ENCODE measurements at places on chromosomes 5 and 9.

- DNase-seq, result no peak
Observed at GRCh38 chr5:2591777-2592453, 159.6 kb downstream of the IRX2 start.

GRCh38 chr9:7844242-7844641, 44.7 kb upstream of the DMAC1 start:
- no peak for DNase-seq

GRCh38 chr9:137761032-137761431, 116.5 kb upstream of the CACNA1B start:
- peak; percentile 28 for DNase-seq

GRCh38 chr9:120307599-120307998, 272.4 kb downstream of the CDK5RAP2 start:
- DNase-seq, result no peak

DNA sequence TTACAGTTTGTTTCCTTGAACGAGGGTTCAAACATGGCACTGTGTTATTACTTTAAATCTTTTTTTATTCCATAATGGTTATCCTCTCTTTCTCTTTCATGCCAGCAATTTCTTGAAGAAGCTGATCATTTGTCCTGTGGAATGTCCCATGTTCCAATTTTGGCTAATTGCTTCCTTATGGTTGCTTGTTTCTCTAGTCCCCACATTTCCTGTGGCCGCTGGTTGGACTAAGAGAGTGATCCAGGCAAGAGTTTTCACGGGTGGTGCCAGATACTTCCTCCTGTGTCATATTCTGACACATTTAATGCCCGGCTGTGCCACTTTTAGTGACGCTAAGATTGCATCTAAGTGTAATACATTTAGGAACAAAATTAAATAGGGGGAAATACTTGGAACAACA, 83.8 kb upstream of the FAM169A start:
- no peak for DNase-seq

GRCh38 chr5:144205141-144205551, 34.5 kb downstream of the KCTD16 start:
- no peak for DNase-seq

DNA sequence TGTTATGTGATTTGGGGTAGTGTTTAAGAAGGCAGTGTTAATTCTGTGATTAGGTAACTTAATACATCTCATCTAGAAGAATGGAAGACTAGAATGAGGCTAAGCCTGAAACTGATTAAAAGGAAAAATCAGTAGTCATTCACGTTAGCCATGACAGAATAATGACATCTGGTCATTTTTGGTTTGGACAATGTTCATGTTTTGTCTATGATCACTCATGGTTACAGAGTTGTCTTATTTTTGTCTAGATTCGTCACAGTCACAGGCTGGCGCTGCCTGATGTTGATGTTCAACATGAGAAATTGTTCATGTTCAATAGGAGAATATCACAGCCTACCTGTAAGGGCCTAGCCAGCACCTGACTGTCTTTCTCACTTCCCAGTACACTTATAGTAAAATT, 9.5 kb upstream of the DOCK2 start:
- no peak for DNase-seq

DNA sequence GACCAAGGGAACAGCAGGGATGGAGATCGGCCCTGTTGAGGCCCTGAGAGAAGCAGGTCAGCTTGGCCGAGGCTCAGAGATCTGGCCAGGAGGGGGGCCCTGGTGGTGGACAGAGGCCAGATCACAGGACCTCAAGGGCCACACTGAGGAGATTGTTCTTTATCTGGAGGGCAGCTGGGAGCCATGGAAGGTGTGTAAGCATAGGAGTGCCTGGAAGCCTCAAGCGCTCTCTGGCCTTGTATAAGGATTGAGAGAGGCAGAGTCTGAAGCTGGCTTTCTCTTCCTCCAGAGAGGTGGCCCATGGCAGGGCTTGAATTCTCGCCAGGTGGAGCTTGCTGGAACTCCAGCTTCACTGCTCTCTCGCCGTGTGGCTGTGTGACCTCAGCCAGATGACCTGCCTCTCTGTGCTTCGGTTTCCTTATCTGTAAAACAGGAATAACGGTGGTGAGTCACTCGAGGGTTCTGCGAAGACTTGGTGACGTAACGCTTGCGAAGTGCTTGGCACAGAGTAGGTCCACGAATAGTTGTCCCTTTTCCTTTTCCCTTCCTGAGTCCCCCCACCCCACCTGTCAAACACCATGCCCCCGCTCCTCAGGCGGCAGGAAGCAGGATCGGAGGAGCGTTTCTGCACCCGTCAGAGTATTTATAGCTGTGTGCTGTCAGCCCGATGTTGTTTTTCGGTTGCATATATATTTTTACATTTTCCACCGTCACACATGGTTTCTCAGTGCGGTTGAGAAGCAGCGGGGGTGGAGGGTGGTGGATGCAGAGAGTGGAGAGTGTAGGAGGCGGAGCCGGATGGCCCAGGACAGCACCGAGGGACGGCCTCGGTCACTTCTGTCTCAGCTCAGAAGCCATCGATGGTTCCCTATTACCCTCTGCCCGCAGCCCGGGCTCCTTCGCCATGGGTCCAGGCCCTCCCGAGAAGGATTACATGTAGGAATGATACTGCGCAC, 17.0 kb upstream of the CRB2 start:
- DNase-seq, result peak; percentile 78

DNA sequence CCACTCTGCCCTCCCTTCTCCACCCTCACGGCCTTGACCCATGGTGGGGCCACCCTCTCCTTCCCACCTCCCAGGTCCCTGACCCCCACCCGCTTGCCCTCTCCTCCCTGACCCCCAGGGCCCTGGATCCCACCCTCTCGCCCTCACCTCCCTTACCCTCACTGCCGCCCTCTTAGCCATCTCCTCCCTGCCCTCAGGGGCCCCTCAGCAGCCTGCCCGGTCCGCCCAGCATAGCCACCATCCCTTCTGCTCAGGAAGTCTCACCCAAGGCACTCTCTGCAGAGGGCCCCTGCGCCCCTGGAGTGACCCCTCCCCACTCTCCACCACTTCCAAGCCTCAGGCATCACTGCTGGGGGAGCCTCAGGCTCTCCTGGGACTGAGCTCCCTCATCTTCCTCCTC, 66.3 kb downstream of the MRPL36 start:
- DNase-seq, result no peak

GRCh38 chr9:88753691-88754367, 218.9 kb downstream of the NXNL2 start:
- DNase-seq, result no peak

DNA sequence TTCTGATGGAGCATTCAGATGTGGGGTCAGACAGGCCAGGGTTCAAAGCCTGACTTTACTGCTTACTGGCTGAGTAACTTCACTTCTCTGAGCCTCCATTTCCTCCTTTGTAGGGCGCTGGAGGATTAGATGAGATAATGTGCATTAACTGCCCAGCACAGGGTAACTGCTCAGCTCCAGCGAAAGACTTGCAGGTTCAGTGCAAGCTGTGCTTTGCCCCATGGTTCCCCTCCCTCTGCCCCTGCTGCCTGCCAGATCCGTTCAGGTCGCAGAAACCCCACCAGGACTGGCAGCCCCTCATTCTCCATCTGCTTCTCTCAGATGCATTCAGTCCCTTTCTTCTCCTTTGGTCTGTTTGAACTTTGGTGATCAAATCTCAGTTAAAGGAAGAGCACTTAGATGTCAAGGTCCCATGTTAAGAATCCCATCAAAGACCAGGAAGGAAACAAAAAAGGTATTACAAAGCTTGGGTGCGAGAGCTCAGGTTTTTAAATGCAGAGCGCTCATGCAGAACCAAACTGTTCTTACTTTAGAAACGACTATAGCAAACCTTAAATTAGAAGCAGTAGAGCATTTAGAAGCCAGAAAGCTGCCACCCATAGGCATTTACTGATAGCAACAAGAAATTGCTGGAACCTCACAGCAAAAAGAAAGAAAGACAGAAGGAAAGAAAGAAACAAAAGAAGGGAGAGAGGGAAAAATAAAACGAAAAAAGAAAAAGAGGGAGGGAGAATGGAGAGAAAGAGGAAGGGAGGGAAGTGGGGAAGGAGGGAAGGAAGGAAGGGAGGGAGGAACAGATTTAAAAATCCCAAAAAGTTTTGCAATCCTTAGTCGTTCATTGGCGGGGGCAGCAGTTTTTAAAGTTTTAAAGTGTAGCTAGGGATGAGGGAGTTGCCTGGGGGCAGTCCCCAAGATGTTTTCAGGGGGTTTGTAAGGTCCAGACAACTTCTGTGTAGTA, 23.5 kb downstream of the AFAP1L1 start:
- DNase-seq, result no peak

DNA sequence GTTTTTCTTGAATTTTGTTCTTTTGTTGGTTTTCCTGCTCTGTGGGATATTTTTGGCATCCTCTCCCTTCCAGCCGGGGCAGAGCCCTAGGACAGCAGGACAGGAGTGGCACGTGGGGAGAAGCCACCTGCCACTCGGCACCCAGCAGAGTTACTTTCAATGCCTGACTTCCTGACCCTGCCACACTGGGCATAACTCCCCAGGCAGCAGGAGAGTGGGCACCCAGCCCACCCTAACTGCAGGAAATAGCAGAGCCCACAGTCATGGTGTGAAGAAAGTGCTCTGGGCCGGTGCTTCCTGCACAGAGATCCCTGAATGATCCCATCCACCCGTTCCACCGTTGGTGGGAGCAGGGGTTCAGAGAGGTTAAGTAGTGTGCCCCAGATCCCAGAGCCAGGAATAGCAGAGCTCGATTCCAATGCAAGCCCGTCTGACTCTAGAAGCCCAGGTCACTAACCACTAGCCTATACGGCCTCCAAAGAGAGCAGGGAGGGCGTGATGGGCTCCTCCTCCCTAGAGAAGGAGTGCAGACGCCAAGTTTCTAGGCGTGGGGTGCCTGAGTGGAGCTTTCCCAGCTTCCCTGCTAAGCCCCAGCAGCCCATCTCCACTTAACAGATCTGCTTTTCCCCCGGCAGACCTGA, 8.1 kb upstream of the NUP214 start:
- DNase-seq, result no peak

DNA sequence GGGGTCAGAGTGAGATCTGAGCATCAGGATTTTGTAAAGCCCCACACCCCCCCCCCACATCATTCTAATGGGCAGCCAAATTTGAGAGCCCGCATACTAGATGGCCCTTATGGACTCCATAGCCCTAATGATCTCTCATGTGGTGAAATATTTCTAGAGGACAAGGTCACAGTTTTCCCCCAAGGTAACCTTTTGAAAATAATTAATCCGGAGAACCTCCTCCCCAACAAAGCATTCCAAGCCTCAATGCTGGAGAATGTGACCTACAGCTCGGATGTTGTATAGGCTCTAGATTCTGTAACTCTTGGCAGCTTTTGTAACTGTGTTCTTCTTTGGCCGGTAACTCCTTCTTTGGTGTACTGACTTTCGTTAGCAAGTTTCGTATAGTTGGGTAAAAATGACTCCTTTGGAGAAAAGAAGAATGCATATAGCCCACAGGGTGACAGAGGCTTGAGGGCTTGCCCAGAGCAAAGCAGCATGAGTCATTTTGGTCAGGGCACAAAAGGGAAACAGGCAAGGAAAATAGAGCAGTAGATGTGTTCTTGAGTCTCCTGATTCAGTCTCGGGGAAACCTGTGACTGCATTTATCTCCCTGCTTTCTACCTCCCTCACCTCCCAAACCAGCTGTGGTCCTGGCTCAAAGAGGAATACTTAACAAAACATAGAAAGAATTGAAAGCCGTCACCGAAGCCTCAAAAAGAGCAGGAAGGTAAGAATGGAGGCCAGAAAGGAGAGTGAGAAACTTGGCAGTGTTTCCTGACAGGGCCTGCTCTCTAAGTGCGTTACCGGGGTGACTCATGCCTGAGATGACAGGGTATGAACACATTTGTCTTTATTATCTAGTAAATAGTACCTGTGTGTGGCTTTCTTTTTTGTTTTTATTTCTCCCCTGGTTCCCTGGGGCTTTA, 6.6 kb upstream of the XPA start:
- DNase-seq, result no peak
